ENCODE measurements at places on chromosomes 1 and 21.

DNA sequence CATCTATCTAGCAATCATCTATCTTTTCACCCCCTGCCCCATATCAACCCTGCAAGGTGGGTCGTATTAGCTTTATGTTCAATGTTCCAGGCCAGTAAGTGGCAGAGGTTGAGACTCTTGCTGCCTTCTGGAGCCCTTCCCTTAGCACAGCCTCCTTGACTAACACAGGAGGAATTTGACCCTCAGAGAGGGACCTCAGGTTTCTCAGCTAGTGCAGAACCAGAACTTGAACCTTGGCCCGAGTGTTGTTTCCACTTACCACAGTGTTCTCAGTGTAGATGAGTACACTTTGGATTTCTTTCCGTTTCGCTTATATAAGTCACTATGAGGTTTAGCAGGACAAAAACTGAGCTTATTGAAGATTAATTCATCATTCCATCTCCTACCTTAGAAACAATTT lies 11.1 kb upstream of the ATF3 start:
- DNase-seq: no peak

GRCh38 chr1:219385787-219386427 lies 212.2 kb downstream of the LYPLAL1 start:
- no peak for DNase-seq

- no peak for DNase-seq
These were observed 73.9 kb upstream of the RRP15 start for GRCh38 chr1:218211241-218211640.

DNA sequence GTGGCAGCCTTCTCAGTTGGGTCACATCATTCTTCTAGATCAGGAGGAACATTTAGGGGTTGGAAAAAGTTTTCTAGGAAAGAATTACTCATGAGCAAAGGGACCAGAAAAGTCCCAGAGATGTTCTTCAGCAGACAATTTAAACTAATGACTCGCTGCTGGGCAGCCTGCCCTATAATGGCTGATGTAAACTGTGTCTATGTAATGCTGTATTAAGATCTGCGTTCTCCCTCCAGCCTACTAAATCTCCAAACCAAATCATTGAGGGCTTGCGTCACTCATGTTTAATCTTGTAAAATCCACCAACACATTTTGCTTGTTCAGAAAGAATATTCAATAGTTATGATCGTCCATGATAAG lies 92.1 kb downstream of the LRRC8C start:
- no peak for DNase-seq

- no peak for DNase-seq
These were observed 775 bp downstream of the TMEM125 start for GRCh38 chr1:43270421-43271095.

DNA sequence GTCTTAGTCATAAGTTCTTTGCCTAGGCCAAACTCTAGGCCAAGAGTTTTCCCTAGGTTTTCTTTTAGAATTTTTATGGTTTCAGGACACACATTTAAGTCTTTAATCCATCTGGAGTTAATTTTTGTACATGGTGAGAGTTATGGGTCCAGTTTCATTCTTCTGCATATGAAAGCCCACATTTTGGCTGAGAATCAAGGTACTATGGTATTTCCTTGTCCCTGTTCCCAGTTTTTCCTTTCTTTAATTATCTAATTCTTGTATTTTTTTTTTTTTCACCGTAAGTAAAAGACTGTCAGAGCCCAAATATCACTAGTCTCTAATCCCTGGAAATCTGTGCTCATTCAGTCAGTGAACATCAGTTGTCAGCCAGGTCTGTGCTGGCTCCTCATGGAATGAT lies 105.4 kb downstream of the MAP3K21 start:
- no peak for DNase-seq

GRCh38 chr1:174883409-174883808 lies 116.3 kb upstream of the CACYBP start:
- no peak for DNase-seq

GRCh38 chr1:202009326-202010179 lies 834 bp upstream of the ELF3 start:
- DNase-seq: peak; percentile 8

GRCh38 chr1:163202833-163203451 lies at the start of gene RGS5:
TSS of gene RGS5 (minus strand) at chr1:163202916. CDS start at chr1:163202835, 81 bp downstream.
- DNase-seq: no peak
